ENCODE measurements at places on chromosomes 2 and 18.

DNA sequence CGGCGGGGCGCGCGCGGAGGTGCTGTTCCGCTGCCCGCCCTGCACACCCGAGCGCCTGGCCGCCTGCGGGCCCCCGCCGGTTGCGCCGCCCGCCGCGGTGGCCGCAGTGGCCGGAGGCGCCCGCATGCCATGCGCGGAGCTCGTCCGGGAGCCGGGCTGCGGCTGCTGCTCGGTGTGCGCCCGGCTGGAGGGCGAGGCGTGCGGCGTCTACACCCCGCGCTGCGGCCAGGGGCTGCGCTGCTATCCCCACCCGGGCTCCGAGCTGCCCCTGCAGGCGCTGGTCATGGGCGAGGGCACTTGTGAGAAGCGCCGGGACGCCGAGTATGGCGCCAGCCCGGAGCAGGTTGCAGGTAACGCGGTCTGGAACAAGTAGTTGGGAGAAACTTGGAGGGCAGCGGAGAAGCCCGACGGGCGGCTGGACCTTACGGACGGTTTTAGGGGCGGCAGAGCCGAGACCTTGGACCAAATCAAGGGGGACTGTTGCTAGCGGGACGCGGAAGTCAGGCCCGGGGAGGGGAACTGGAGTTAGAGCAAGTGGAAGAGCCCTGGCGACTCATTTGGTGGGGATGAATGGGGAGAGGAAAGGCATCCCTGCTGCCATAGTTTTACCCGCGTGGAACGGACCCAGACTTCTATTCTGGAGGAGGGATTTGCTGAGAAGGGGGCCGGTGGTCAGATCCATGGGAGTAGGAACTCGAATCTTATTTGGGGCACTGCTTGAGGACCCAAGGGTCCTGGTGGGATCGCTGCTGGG lies 573 bp downstream of the IGFBP2 start:
- no peak for DNase-seq

GRCh38 chr2:162490052-162490717 lies 146.3 kb downstream of the GCA start:
- DNase-seq, result no peak

DNA sequence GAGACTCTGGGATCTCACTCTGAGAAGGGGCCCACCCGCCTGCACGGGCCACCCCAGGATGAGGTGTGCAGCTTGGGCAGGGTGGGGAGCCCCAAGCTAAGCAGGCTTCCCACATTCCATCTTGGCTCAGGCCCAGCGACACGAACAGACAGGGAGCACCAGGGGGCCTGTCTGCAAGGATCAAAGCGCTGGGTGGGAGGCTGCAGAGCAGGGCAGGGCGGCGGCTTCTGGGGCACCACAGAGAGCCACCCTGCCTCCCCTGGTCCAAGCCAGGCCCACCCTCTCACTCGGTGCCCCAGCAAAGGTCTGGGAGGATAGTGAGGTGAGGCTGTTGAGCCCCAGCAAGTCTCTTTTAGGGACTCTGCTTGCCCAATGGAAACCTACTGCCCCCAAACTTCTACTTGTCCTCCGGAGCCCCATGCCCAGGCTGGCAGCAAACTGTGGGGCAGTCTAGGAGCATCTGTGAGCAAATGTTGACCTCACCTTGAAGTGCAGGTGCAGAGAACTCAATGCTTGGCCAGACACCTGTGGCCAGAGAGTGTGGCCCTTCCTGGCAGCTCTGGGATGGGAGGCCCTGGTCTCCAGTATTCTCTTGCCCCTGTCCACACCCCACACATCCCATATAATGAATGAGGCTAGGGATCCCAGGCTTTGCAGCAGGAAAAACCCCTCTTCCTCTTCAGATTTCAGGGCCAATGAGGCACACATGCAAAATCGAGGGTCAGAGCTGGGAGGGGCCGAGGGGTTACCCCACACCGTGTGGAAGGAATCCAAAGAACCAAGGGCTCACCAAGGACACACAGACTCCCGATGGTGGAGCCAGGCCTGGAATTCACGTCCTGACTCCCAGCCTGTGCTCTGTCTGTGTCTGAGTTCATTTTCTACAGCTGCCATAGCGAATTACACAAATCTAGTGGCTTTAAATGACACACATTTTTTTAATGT lies 18.8 kb upstream of the GLI2 start:
- no peak for DNase-seq

- no peak for DNase-seq
These were observed 36.0 kb downstream of the ANKRD12 start for GRCh38 chr18:9172506-9173127.

- DNase-seq, result no peak
These were observed 30.5 kb upstream of the SNORC start for GRCh38 chr2:232839411-232840079.

DNA sequence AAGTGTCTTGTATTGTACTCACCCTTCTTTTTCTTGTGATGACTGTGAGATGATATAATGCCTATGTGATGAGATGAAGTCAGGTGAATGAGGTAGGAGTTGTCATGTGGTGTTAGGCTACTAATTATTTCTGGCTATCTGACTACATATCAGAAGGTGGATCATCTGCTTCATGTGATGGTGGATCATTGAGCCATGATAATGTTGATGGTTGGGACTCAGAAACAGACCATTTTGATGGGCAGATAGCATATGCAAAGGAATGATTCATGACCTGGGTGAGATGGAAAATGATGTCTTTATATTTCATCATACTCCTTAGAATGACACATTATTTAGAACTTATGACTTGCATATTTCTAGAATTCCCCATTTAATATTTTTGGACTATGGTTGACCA lies 19.5 kb downstream of the ANKRD30B start:
- no peak for DNase-seq
